Urinary bladder (tissue), 4 donors: ENCODE measurements at places on chromosomes 3 and 15. TPM values are rescaled to one million over a fixed set of nuclear protein-coding genes. Genes with fewer than 3 reads are reported as not detected.

The SEC11A gene
- 152 TPM for total RNA-seq

The LRRC2 gene
- total RNA-seq, result 4.3 TPM

The TICRR gene
- total RNA-seq, result 2.9 TPM

The PEX11A gene
- total RNA-seq, result 17.1 TPM

The SH2D7 gene
- total RNA-seq, result not detected

The POC1A gene
- total RNA-seq, result 4.2 TPM

The TM4SF1 gene
- 124 TPM for total RNA-seq

The GP9 gene
- not detected for total RNA-seq

The PLCB2 gene
- total RNA-seq, result 3.9 TPM

The CLEC3B gene
- 89.4 TPM for total RNA-seq

The CXCR6 gene
- total RNA-seq, result 0.63 TPM

The STRIT1 gene
- 1.4 TPM for total RNA-seq

The LEO1 gene
- 25.5 TPM for total RNA-seq

The CPN2 gene
- not detected for total RNA-seq

DNA sequence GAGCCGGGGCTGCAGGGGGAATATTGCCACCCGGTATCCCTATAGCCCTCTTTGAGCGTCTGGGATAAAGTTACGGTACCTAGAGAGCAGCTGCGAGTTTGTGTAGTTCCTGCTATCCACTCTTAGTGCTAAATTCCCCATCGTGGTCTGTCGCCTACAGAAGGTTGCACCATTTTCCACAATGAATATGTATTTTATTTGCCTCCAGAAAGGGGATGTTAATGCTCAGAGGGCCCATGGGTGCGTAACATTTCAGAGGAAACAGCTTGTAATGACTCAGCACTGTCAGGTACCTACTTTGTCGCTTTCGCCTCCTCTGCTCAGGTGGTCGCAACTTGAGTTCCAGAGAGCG, 1.1 kb downstream of the SLCO3A1 start:
- no peak for DNase-seq

DNA sequence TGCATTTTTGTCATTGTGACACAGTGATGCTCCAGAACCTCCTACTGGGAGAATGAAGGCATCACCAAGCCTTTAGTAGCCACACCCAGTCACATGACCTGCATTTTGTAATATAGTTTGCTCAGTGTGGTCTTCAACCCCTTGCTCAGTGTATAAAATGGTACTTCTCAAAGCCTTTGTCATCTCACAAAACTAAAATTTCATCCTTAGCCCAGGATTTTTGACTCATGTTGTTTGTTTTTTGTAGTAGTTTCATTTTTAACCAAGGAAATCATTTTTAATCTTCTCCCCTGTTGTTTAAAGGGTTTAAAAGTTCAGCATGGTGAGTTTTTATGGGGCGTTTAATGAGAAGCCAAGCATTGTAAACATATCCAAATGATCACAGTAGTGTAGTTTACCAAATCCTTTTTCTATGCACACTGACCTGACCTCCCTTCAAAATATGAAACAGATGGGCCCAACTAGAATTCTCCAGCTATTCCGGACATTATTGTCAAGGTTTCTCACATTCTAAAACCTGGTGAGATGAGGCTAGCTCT, 123.5 kb upstream of the IL12A start:
- no peak for DNase-seq

DNA sequence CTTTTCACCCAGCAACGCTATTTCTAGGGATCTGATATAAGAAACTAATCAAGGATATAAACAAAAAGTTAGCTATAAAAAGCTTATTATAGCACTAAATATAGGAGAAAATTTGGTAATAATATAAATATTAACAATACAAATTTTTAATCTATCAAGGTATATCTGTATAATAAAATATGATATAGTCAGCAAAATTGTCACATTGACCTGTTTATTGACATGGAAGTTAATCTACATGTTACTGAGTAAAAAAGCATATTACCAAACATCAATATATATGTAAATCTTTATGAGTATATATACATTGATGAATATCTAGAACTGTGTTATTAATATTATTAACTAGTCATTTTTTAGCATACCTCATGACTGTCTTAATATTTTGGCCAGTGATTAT, 26.6 kb downstream of the SHOX2 start:
- no peak for DNase-seq

- DNase-seq, result no peak
Measured at GRCh38 chr3:29694331-29694730, 413.5 kb downstream of the RBMS3 start.

DNA sequence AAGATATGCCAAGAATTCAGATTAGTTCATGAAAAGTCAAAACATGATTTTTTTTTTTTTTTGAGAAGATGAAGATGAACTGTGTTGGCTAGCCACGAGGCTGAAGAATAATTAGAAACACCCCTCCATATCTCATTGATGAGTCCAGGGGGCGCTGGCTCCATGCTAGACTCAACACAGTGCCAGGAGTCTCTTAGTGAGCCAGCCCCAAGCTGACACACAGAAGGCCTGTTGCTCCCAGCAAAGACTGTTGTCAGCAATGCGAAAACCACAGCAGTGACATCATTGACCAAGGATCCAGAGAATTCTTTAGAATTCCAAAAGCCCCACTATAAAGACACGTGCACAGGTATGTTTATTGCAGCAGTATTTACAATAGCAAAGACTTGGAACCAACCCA, 185.2 kb downstream of the ANXA2 start:
- no peak for DNase-seq

DNA sequence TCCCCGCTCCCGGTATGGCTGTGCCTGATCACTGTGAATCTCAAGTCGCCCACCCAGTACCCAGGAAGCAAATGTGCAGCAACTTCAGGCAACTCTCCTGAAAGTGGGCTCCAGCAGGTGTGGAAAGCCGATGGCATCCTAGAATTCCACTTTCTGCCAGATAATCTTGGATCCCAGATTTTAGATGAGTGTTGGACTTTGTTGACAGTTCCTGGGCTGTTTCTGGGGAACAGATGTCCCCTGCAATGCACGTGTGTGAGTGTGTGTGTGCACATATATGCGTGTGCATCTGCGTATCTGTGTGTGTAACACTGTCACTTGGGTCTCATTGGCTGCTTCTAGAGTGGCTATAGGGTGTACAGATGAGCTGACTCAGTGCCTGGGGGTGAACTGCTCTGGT, 59.0 kb downstream of the FEM1B start:
- no peak for DNase-seq

- DNase-seq, result no peak
Measured at GRCh38 chr3:113247068-113247467, 35.7 kb downstream of the BOC start.

DNA sequence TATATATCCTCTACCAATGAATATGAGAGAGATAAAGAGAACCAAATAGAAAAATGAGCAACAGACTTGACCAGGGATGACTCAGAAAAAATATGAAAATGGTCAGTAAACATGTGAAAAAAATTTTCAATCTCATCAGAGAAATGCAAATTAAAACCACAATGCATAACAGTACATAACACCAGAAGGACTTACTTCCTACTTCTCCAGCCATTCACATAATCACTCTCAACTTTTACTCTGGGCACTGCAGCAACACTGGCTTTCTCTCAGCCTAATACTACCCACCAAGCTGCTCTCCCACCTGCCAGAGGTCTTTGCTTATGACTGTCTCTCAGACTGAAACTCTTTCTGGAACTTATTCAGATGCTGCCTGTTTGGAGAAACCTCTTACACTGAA, 49.4 kb downstream of the DPH6 start:
- no peak for DNase-seq

DNA sequence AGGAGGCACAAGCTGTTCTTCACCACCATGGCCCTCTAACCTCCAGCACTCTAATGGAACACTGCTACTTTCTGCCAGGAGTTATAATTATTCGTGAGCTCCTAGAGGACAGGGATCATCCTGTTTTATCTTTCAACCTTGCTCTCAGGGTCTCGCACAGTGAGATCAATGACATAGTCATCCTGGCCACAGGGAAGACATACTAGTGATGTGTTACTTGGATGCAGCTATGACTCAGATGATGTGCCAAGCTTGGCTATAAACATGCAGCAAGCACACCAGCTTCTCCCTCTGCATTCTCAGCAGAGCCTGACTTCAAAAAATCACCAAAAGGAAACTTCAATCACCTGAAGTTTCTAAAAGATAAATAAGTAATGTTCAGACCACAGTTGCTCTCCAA, 203.8 kb upstream of the HES1 start:
- no peak for DNase-seq

GRCh38 chr15:34620814-34621213, 37.4 kb upstream of the GOLGA8B start:
- no peak for DNase-seq

GRCh38 chr15:45146405-45146804, 16.6 kb downstream of the DUOX1 start:
- no peak for DNase-seq

- DNase-seq, result no peak
Measured at GRCh38 chr3:161475905-161476304, 20.7 kb upstream of the OTOL1 start.

- no peak for DNase-seq
Measured at GRCh38 chr15:65062726-65063125, 5.1 kb downstream of the RASL12 start.

GRCh38 chr3:159892801-159893200, 95.8 kb upstream of the IL12A start:
- no peak for DNase-seq

DNA sequence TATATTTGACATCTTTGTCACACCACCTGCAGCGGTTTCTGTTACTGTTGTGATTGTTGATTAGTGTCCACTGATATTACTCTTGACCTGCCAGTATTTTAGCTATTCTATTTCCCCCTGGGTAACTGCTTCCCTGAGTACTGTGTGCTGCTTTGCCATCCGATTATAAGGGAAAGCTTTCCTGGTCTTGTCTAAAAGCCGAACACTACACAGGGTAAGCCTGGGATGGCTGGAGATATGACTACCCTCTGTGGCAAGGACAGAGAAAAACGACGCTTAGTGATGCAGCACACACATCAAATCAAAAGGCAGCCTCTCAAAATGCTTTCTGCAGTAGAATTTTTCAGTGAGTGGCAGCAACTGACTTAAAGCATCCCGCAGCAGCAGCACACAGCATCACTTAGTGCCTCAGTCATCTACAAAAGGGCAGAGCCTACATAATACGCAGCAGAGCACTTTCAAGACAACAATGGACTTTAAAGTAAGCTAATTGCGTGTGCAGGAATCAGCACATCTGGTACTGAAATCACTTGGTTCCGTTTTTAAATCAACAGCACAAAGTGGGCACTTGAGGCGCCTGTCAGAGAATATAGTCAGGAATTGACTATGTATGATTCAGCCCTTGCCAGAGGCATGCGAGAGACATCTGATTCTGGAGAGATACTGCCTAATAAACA, 656.3 kb upstream of the TGFBR2 start:
- no peak for DNase-seq

GRCh38 chr3:69879051-69879450, 120.5 kb upstream of the SAMMSON start:
- DNase-seq, result no peak

- DNase-seq, result no peak
Measured at GRCh38 chr3:97658668-97659285, 105.8 kb upstream of the ARL6 start.

DNA sequence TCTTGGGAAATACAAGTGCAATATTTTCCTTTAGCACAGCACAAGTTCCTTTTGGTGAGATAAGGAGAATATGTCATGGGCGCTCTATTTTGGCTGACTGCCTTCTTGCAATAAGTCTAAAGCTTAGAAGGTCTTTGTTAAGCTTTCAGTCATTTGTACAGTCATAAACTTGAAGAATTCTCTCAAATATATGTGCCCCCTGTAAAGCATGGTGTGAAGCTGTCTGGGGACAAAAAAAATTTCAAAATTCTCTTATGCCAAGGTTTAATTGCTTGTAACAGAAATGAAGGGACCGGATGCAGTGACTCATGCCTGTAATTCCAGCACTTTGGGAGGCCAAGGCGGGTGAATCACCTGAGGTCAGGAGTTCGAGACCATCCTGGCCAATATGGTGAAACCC, 21.7 kb upstream of the ARID3B start:
- no peak for DNase-seq

GRCh38 chr3:40768046-40768445, 243.3 kb downstream of the ZNF621 start:
- no peak for DNase-seq

- DNase-seq, result no peak
Measured at GRCh38 chr3:72143966-72144717, 359.2 kb upstream of the PROK2 start.

DNA sequence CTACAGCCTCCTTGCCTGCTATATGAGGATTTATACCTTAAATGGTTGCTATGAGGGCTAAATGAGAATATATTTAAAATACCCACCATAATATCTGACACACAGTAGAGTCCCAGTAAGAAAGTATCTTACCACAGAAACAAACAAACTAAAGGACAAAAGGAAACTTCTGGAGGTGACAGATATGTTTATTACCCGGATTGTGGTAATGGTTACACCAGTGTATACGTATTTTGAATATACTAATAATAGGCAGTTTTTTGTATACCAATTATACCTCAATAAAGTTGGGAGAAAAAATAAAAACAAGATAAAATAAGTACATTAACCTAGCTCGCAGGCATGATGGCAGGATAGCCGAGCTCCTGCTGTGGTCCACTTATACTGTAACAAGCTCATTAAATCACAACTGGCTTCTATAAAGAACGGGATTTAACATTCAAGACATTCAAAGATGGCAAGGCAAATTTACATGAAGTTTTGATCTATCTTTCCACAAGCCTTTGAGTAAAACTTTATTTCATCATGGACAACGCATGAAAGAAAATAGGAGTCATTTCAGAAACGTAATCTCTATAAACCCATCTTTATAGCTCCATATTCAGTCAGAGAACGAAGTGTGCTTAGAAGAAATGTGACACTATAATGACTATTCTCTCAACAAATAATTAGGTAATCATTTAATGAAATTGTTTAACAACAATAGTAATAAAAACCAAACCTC, 1.5 kb downstream of the RPN1 start:
- no peak for DNase-seq
